Neural progenitor cell (in vitro differentiated cells): ENCODE measurements at places on chromosomes 11 and 22.

- DNase-seq = no peak
Measured at GRCh38 chr11:10397226-10397987, 57.7 kb upstream of the AMPD3 start.

DNA sequence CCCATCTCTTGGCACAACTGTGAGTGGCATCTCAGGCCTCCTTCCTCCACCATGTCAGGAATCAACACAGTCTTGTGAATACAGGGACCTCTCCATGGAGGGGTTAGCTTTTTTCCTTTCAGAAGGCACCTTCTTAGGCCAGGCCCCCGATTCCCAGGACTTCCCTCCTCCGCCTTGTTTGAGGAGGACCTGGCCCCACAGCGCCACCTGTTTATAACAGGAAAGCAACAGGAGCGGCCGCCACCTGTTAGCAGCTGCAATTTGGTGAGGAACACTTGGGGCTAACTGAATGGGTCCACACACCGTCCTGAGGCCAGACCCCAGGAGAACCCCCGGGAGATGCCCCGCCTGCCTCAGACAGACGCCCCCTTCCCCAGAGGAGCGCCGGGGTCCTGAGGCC lies 3.8 kb upstream of the PKP3 start:
- DNase-seq = peak; percentile 68

DNA sequence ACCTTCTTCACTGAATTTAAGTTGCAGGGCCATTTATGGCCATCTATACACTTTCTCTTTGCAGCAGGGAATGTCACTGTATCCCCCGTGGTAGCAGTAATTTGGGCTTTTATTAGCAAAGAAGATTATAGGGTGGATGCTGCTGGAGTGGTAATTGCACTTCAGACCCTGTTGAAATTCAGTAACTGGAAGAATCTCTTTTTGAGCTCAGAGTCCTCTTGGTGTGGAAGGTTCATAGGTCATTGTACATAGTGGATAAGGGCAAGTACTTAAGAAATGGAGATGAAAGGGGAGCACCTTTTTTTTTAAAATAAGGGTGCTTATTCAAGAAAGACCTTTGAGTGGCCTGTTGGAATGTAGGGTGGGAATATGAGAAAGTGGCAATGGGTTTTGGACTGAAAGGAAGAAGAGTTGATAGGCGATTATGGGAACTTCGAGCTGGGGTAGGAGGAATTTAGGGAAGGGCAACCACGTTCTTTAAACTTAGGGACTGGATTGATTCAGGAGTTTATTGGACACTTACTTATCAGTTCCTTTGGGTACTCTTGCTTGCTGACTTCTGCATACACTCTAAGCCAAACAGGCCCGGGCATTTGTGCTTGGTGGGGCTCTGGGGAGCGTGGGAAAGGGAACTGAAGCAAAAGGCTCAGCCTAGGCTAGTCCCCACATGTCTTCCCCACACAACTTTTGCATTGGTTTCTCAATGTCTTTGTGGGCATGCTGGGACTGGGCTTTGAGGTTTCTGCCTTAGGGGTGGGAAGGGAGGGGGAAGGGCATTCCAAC lies 26.5 kb downstream of the CTNND1 start:
- DNase-seq = peak; percentile 36

- DNase-seq = peak; percentile 50
Measured at GRCh38 chr22:35641494-35642120, 6.6 kb upstream of the APOL6 start.

DNA sequence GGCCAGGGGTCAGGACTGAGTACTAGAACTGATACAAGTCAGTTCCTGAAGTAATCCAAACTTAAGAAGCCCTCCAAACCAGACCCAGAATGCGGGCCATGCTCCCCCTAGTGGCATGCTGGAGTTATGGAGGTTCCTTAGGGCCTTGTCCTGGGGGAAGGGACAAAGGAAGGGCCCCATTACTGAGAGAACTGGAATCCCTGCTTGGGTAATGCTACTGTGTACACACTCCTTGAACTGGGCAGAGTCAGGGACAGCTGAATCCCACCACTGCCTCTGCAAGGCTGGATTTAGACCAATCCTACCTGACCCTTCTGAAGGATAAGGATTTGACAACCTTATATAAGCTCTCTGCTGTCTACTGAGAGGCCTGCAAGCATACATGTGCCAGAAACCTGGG lies 97.3 kb upstream of the AKIP1 start:
- peak; percentile 90 for DNase-seq

GRCh38 chr22:30221121-30221992 lies 25.2 kb downstream of the LIF start:
- no peak for DNase-seq

- DNase-seq = no peak
Measured at GRCh38 chr22:48807155-48807554, 1020.5 kb downstream of the BRD1 start.

DNA sequence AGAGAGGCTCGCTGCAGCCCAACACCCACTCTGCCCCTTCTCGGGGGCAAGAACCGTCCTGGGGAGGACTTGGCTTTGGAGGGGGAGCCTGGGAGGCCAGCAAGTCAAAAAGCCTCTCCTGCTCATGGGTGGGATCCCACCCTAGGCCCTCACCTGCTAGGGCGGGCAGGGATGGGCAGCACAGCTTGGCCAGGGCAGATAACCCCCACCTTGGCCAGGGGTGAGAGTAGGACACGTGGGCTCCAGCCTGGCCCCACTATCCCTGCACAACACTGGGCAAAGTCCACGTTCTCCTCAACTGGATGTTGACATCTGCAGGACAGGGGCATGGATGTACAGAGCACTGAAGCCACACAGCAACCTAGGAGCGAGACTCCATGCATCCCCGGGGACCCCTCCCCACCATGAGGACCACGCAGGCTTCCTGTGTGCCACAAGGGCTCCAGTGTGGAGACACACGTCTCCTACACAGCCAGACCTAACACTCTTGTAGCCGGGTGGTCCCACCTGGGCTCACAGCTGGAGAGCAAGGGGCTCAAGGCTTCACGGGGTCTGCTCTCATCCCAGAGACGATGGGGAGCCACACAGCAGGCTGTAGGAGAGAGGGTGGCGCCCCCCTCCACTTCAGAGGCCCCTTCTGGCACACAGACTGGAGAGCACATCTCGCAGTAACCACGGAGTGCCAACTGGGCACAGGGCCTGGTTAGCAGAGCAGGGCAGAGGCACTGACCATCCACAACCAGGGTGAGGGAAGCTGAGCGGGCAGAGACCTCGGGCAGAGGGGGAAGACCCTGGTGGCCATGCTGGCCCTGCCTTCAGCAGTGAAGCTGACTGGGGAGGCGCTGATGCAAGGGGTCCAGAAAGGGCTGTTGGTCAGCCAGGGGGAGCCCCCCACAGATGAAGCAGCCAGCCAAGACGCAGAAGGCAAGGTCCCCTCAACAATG lies 171.1 kb downstream of the CRYBB2 start:
- DNase-seq = no peak
